Transverse colon (tissue), 4 donors: ENCODE measurements at places on chromosomes 4 and X.
A peak's percentile ranks its signal among the peaks of the same experiment; 100 is the strongest.

DNA sequence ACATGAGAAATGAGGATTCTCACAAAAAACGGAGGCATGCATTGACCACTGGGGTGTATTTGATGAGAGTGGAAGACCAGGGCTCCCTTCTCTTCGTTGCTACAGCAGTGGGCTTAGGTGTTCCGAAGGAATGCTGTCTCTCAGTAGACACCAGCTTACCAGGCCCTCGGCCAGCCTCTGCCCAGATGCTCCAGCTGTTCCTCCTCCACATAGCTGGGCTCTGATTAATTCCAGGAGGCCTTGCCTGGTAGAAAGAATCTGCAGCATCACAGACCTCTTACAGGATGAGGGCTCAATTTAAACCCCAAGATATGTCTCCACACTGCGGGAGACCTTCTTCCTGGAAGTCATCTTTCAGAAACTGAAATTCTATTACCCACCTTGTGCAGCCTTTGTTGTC is 346.6 kb upstream of the TENM3 start:
- DNase-seq: no peak

DNA sequence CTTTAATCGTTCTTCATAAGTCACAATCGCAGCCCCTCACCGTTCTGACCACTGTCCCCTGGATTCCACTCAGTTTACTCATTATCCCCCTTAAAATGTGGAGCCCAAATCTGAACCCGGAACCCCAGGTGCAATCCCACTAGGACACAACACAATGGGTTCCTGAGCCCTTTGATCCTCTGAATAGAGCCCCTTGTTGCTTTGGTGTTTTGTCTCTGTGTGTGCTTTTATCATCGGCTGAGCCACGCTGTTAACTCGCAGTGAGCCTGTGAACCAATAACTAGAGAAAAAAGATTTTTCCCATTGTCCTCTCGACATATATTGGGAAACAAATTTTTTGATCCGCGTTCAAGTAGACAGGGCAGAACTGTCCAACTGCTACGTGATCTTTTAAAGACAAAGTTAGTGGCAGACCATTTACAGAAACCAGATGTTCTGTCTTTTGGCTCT is 617 bp upstream of the PDHA1 start:
- no peak for DNase-seq

DNA sequence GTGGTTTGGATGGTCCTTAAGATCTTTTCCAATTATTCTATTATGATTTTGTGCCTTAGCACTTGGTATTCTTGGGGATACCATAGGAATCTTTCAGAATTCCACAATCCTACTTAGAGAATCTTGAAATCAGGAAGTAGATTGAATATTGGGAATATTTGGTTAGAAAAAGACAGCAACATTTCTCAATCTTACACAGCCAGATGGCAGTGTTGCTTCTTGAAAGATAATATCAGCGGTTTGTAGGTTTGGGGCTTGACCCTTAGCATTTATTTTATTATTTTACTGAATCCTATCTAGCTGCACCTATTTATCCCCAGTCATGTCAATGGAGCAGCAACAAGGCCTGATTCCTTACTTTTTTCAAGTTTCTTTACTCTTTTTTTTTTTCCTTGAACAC is 28.6 kb downstream of the MAGEB1 start:
- DNase-seq: no peak

GRCh38 chr4:161577579-161578301 is 586.1 kb downstream of the FSTL5 start:
- no peak for DNase-seq

GRCh38 chrX:68018248-68019203 is 414.8 kb downstream of the OPHN1 start:
- no peak for DNase-seq

DNA sequence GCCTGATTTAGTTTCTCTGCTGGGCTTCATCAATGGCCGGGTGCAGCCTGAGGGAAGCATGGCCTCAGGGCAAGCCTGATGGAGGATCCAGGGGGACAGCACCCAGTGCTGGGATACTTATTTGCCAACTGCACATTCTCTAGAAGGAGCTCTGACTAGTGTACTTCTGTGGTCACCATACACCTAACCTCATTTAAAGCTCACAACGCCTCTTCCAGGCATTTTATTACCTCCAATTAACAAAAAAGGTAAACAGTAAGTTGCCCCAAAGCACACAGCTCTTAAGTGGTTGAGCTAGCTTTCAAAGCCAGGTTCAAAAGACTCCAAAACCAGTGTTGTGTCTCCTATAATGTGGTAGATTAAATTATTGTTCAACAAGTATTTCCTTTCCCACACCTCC is 26.8 kb upstream of the ATXN3L start:
- no peak for DNase-seq

- DNase-seq: no peak
Measured at GRCh38 chr4:143743591-143743990, 43.1 kb upstream of the FREM3 start.

GRCh38 chrX:134780908-134781307 is 122.6 kb upstream of the PLAC1 start:
- no peak for DNase-seq

GRCh38 chr4:31343061-31343460 is 622.9 kb downstream of the PCDH7 start:
- no peak for DNase-seq

DNA sequence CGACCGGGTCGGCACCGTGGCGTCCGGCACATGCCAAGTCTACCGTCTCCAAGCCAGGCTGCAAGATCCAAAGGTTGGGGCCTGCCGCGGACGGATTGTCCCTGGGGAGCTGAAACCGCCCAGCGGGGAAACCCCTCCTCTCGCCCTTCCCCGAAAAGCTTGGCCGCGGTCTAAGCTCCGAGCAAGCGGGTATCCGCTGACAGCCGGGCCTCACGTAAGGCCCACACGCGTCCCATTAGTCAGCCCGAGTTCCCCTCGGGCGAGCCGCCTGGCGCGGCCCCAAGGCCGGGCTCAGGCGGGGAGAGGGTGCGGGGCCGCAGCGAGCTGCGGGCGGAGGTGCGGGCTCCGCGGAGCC is 6.8 kb upstream of the BCOR start:
- peak; percentile 65 for DNase-seq

GRCh38 chrX:6169407-6169806 is 59.3 kb downstream of the NLGN4X start:
- no peak for DNase-seq

DNA sequence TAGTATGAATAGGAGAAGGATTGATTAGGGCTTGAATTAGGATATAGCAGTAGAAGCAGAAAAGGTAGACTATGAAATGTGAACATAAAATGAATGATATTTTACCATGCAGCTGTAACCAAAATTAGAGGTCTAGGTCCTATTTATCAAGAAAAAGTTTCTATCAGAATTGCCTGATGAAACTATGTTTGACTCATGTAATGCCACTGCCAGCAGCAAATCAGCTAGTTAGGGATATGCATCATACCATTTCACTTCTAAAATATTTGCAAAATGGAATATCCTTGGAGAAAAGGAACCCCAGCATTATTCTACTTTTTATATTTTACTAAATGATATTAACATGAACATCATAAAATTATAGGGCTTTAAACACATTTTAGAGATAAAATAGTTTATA is 188.4 kb downstream of the WDFY3 start:
- DNase-seq: no peak

- no peak for DNase-seq
Measured at GRCh38 chr4:82823062-82823461, 24.5 kb upstream of the SCD5 start.

DNA sequence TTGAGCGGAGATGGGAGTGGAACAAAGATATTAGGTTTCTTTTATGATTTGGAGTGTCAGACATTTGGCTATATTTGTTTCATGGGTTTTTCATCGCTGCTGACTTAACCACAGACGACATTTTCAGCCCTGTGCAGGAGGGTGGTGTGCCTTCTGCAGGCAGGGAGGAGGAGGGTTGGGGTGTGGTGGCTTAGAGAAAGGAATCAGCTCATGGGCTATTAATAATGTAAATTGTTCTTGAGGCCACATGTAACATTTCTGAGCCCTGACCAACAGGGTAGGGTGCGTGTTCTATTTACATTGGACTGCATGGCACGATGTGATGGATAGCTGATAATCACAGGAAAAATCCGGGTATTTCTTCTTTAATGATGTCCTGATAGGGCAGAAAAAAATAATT is 67.6 kb downstream of the POLA1 start:
- no peak for DNase-seq

DNA sequence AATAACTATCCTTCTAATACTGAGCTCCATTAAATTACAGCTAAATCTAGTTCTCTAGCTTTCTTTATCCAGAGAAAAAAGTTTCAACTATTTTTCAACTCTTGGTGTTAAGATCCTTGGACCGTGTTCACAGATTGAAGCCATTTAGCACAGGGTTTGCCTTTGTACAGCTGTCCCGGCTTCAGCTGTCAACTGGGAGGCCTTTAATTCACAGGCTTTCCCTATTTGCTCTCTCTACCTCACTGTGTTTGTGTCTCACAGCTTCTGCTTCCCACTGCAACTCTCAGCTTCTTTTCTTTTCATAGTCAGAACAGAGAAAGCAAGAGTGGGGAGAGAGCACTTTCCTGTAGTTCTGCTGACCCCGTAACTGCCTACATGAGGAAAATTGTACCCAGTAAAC is 76.9 kb upstream of the SMAD1 start:
- DNase-seq: no peak
